SW 1271 (cell line): ENCODE measurements at places on chromosomes 16 and 17.

- DNase-seq = no peak
Measured at GRCh38 chr16:1416521-1416941, 2.0 kb upstream of the UNKL start.

GRCh38 chr16:4369007-4369733 lies 2.5 kb upstream of the VASN start:
- no peak for DNase-seq

DNA sequence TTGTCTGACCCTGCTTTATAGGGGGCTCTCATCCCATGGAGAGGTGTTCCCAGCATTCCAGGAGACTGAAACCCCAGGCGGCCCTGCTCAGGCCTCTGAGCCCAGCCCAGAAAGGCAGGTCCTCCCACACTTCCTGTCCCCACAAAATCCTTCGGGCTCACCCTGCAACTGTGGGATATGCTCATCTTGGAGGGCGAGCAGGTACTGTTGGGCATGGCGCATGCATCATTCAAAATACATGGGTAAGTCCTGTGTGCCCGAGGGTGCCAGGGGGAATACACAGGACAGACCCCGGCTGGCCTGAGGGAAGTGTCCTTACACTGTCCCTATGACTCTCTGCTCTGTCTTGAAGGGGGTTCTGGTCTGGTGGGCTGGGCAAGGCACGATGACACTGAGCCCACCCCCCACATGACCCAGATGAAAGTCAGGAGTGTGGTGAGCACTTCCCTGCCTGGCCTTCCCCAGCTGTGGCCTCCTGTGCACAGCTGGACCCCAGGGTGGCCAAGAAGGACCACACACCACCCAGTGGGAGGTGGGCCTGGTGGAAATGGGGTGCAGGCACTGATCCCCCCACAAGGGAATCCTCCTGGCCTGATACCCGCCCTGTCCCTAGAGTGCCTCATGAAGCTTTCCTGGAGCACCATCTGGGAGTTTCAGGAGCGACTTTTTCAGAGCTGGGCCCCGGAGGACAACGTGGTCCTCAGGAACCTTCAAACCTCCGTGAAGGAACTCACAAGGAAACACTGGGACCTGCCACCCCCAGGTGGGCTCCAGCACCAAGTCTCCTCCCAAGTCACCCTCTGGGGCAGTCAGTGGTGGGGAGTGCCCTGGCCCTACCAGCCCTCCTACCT lies 46.7 kb downstream of the USP22 start:
- no peak for DNase-seq

- DNase-seq = no peak
Measured at GRCh38 chr17:5299383-5299782, 17.3 kb downstream of the RABEP1 start.

DNA sequence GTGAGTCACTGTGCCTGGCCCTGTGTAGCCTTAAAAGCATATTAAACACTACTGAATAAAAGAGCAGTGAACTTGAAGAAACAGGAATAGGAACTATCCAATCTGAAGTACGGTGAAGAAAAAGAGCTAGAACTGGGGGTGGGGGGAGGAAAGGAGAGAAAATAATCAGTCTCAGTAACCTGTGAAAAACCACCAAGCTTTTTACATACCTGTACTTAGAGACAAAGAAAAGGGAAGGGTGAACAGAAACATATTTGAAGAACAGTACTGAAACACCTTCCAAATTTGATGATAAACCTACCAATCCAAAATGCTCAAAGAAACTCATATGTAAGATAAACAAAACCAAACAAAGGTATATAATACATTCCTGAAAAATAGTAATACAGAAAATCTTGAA lies 77.5 kb downstream of the USP32 start:
- no peak for DNase-seq

GRCh38 chr16:31157136-31157535 lies 7.3 kb upstream of the PRSS36 start:
- no peak for DNase-seq

- no peak for DNase-seq
Measured at GRCh38 chr16:72896485-72897118, 151.3 kb downstream of the ZFHX3 start.

GRCh38 chr16:7004266-7004665 lies 328.4 kb upstream of the RBFOX1 start:
- DNase-seq = no peak

GRCh38 chr16:27999687-28000086 lies 63.8 kb downstream of the GSG1L start:
- DNase-seq = no peak

DNA sequence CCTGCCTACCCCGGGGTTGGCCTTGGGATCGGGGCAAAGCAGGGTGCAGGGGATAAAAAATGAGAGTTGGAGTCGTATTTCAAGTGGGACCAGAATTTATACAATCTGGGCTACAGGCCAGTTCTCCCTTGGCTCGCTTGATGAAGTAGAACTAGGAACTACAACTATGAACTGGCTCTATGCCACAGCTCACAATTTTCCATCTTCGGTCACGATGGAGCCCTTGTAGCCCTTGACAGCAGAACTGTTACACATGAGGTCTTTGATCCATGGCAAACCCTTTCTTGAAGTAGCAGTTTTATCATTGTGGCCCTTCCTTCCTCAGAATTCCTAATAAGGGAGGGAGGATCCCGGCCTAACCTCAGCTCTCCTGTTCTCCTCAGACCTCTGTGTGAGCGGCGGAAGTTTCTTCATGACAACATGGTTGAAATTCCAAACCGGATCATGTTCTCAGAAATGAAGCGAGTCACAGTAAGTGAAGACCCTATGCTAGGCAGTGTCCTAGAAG lies 17.1 kb downstream of the LIG3 start:
- no peak for DNase-seq

DNA sequence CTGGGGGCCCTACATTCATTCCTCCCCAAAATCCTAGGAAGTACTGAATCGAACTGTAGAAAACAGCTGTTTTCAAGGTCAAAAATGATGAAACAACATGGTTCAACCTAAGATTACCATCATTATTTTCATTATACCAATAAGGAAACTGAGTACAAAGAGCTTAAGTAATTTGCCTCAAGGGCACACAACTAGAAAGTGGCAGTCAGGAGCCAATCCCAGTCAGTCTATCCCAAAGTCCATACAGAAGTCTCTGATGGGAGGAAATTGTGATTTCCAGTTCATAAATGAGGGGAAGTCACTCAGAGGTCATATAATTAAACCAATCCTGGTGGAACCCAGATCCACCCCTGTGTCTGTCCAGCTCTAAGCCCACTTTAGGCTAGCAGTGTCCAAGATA lies 8.4 kb downstream of the LPO start:
- DNase-seq = no peak

DNA sequence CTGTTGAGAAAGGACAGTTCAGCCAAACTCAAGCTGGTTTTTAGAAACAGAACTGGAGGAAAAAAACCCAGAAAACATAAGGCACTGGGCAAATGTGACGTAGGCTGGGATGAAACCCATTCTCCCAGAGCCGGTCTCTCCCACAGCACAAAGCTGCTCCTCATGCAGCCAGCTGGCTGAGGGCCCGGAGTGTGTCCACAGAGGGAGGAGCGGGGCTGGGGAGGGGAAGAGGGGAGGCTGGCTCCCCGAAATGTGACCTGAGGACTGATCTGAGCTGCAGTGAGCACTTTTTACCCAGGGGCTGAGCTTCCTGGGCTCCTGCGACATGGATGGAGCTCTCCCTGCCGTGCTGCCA lies 20.8 kb downstream of the FOXF1 start:
- no peak for DNase-seq

GRCh38 chr17:32627239-32627996 lies 140.6 kb downstream of the CDK5R1 start:
- no peak for DNase-seq

- no peak for DNase-seq
Measured at GRCh38 chr17:68356520-68356919, 65.2 kb downstream of the ARSG start.

GRCh38 chr17:9929871-9930270 lies 24.8 kb upstream of the RCVRN start:
- DNase-seq = no peak

GRCh38 chr16:13425836-13426235 lies 494.1 kb upstream of the ERCC4 start:
- DNase-seq = no peak

DNA sequence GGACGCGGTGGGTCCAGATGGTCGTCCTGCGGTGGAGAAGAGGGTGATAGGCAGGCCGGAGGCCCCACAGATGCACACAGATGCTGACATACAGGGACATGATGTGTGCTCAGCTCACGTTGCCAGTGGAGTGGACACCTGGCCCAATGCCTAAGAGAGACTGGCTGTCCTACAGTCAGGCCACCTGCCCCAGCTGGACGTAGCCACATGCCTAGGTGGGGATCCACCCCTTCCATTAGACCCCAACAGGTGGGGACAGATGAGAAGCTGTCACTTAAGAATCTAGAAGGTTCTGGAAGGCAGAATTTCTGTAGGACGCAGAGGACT lies 117.6 kb upstream of the ZNF750 start:
- DNase-seq = no peak

- no peak for DNase-seq
Measured at GRCh38 chr16:4729876-4730275, 4.2 kb downstream of the ANKS3 start.

DNA sequence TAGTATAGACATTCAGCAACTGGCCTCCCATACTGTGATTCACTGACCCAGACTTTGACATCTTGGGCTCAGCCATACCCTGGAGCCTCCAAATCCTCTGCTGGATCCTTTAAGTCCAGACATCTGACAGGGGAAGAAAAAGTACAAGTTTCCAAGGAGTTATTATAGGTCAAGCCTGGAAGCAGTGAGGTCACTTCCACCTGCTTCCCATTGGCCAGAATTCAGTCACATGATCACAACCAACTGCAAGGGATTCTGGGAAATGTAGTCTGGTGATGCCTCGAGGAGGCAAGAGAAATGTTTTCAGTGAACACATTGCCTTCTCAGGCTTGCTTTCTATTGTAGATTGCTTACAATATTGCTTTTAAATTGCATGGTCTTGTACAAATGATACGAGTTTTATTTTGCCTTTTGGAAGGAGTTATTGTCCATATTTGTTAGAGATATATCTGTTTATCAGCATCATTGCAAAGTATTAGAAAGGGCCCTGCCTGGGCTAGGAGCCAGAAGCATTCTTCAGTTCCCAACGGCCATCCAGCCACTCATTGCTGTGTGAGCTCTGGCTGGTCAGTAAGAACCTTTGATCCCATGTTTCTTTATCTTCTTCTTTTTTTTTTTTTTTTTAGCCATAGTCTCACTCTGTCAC lies 696.9 kb downstream of the WWOX start:
- DNase-seq = peak; percentile 24

DNA sequence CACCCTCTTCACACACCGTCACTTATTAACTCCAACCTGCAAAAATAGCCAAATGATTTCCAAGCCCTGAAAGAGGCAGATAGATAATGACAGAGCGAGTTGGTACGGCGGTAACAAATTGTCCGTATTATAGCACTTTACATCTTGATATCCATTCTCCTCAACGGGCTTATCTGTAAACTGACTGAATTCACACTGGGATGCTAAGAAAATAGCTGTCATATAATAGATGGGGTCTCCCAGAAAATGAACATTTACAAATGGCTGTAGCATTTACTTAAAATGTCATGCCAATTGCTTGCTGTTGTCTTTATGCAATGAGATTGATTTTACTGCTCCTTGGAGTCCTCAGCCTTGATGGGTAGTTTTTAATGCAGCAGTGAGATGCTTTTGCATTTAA lies 225.8 kb upstream of the SDK2 start:
- DNase-seq = no peak

DNA sequence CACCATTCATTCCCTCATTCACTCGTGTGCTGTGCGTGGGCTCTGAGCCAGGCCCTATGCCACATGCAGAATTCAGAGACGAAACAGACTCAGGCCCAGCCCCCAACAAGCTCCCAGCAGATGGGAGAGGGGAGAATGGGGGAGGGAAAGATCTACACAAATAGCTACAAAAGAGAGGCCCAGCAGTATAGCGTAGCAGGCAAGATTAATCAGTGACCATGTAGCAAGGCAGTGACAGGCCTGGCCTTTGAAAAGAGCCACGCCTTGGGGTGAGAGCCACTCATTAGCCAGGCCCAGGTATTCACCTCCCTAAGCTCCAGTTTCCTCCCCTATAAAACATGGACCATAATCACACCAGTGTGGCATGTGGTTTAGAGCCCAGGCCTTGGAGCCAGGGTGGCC lies 16.4 kb upstream of the KRT19 start:
- no peak for DNase-seq

DNA sequence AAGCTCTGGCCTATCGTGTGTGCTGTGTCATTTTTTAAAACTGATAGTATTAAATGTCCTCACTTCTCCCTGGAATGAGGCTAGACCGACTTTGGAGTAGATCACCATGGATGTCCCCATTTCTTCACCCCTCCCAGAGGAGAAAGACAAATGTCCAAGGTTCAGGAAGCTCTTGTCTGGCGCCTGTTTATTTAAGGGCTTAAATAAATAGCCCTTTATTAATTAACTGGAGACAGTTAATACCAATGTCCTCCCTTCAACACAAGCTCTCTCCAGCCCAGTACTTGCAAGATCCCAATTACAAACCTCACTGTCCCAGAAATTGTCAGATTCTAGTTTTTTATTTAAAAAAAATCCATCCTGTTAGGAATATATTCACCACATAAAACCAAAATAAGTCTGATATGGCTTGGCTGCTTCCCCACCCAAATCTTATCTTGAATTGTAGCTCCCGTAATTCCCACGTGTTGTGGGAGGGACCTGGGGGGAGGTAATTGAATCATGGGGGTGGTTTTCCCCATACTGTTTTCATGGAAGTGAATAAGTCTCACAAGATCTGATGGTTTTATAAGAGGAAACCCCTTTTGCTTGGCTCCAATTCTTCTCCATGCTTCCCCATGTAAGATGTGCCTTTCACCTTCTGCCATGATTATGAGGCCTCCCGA lies 344.4 kb downstream of the SHISA9 start:
- no peak for DNase-seq

- DNase-seq = no peak
Measured at GRCh38 chr17:43536236-43536992, 9.7 kb downstream of the ETV4 start.

GRCh38 chr17:81295676-81296381 lies 722 bp upstream of the SLC38A10 start:
- peak; percentile 65 for DNase-seq

DNA sequence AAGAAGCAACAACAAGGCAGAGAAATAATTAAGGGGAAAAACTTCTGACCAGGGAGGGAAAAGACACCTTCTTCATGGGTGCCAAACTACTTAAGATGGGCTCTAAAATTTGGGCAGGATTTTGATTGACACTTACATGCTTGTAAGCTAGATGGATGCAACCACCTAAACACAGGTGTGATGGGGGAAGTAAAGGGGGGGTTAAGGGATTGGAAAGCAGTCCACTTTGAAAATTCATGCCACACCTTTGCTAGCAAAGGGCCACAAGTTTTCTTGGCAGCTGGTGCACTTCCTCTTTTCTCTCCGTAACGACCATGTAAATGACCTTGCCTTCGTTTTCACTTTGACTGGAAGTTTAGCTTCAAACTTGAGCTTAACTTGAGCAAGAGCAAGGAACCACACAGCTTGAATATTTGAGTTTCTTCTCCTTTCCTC lies 14.3 kb upstream of the PRKAR1A start:
- no peak for DNase-seq

GRCh38 chr16:53045341-53046220 lies 7.1 kb downstream of the CHD9NB start:
- DNase-seq = no peak

- DNase-seq = no peak
Measured at GRCh38 chr16:22897184-22897583, 83.2 kb downstream of the HS3ST2 start.
